Epithelial cell of esophagus (primary cell): ENCODE measurements at places on chromosomes 7 and 10.
A peak's percentile ranks its signal among the peaks of the same experiment; 100 is the strongest.

- no peak for DNase-seq
Observed at GRCh38 chr7:134729895-134730294, 49.5 kb upstream of the CALD1 start.

DNA sequence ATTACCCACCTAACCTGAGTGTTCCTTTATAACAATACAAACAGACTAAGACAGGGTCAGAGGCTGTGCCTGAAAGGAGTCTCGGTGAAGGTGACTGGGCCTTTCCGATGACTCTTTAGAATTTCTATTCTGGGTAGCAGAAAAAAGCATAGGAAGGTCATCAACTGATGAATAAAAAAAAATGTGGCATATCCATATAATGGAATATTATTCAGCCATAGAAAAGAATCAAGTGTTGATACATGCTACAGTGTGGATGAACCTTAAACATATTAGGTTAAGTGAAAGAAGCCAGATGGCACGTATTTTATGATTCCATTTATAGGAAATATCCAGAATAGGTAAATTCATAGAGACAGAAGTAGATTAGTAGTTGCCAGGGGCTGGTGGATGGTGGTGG lies 83.4 kb downstream of the LRMDA start:
- no peak for DNase-seq

GRCh38 chr7:126501617-126502016 lies 751.1 kb downstream of the GRM8 start:
- DNase-seq = peak; percentile 29

DNA sequence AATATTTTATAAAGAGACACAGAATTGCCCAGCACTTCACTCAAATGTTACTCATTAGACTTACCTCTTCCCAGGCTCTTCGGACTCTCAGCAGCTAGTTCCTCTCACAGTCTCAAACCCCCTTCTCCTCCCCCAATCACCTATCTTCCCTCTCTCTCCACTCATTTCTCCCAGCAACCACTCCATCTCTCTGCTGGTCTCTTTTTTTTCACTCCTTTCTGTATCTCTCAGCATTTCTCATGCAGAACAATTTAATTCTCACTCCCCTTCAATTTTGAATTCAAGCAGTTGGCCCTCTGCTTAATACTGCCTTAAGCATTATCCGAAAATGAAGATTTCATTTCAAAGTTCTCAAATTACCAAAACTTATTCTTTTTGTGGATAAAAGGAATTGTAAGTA lies 34.4 kb upstream of the CAV2 start:
- no peak for DNase-seq

DNA sequence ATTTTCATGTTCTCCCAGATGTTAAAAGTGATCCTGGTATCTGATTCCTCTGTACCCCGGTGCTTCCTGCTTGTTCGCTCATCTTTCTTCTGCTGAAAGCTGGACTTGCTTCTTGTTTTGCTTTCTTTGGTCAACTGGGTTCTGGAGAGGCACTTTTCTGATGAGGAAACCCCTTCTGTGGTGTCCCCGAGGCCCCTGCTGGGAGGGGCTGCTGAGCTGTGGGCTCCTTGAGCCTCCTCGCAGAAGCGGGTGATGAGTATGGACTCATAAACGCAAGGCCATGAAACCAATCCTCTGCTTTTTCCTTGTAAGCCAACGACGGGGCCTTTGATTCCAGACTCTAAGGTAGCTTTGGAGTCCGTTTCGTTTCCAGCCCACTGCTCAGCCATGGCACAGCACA lies 7.8 kb downstream of the WIPI2 start:
- no peak for DNase-seq

- DNase-seq = peak; percentile 32
Observed at GRCh38 chr7:115941703-115942268, 88.8 kb downstream of the TFEC start.

- DNase-seq = peak; percentile 37
Observed at GRCh38 chr7:44981035-44981706, 2.4 kb upstream of the MYO1G start.

DNA sequence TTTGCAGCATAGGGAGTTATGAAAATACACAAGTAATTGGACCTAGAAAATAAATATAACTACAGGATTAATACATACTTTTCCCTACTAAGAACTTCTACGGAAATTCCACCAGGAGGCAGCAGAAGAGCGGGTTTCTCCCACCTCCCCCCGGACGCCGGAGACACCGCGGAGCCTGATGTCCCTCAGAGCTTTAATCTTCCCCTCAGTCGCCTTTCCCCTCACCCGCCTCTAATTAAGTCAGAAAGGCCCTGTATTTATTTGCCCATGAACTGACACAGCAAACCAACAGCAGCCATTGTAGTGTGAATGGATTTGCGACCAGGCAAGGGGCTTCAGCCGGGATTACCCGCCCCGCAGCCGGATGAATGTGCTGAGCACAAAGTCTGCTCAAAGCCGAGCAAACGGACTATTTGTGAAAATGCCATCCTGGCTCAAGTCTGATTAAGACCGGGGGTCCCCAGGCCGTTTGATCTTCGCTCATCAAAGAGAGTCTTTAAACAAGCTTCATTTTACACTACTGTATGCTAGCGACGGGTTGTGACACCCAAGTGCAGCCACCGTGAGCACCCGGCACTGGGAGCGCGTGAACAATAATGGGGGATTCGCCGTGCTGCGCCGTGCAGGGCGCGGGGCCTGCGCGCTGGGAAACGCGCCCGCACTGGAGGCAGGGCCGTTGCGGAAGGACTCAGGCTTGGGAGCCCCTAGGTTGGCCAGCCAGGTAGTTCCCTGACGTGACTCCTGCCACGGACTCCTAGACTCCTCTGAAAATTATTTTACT lies 5.6 kb upstream of the DKK1 start:
- peak; percentile 74 for DNase-seq

DNA sequence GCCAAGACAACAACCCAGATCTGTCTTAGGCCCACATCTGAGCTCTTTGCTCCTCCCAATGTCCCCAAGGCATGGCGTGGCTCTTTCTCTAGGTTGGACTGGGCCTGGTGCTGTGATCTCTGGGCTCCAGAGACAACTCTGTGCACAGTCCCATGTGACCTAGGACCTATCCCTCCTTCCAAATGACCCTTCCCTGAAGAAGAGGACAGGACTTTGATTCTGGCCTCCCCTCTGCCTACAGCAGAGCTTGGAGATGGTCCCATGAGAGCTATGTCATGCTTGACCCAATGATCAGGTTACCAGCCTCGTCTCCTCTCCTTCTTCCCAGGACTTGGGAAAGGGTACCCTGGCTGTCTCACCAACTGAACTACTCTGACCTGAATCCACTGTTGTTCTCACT lies 296.3 kb upstream of the GALNT17 start:
- DNase-seq = no peak

- no peak for DNase-seq
Observed at GRCh38 chr7:94146408-94146807, 142.3 kb upstream of the BET1 start.

- no peak for DNase-seq
Observed at GRCh38 chr7:147047696-147048095, 931.1 kb downstream of the CNTNAP2 start.

DNA sequence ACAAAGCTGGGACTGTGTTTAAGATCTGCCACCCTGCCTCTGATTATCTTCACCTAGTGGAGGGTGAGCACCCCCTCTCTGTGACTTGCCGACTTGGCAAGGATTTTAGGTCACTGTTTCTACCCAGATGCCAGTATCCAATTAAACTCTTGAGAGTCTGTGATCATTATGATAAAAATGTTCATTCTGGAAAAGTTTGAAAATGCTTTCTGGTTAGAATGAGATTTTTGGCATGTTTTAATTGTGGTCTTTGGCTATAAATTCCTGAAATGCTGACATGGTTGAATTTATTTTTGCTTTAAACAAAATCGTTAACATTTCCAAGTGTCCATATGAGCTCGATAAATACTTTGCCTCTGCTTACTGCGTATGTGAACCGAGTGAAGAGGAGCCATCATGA lies 221.4 kb downstream of the BICC1 start:
- no peak for DNase-seq
